Left lung (tissue), 14 donors: ENCODE measurements at places on chromosomes 2 and 18. TPM values are rescaled to one million over a fixed set of nuclear protein-coding genes. Genes with fewer than 3 reads are reported as not detected.

DNA sequence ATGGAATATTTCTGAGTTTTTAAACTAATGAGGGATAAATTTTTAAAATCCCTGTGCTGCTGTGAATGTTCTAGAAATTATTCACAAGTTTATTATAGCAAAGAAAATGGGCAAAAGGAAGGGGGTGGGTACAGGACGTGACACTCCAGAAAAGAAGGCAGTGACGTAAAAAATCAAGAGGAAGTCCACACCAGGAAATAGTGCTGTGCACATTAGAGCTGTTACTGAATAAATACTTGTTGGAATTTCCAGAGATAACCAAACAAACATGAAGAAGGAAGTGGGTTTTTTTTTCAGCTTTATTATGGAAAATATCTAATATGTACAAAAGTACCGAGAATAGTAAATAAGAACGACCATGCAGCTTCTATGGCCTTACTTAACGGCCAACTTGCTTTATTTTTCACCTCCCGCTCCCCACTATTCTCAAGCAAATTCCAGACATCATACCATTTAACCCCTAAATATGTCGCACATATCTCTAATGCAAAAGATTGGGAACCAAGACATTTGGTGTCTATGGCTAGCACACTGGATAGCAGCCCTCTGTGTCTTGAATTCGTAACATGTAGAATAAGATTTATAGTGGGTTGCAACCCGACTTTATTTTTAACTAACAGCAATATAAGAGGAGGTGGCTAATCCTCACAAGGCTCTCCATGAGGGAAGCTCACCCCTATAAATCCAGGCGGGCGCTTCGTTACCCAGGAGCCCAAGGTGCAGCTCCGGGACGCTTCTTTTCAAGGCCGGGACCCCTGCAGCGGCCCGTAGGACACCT lies 580 bp upstream of the NDUFV2 start:
- no peak for DNase-seq

DNA sequence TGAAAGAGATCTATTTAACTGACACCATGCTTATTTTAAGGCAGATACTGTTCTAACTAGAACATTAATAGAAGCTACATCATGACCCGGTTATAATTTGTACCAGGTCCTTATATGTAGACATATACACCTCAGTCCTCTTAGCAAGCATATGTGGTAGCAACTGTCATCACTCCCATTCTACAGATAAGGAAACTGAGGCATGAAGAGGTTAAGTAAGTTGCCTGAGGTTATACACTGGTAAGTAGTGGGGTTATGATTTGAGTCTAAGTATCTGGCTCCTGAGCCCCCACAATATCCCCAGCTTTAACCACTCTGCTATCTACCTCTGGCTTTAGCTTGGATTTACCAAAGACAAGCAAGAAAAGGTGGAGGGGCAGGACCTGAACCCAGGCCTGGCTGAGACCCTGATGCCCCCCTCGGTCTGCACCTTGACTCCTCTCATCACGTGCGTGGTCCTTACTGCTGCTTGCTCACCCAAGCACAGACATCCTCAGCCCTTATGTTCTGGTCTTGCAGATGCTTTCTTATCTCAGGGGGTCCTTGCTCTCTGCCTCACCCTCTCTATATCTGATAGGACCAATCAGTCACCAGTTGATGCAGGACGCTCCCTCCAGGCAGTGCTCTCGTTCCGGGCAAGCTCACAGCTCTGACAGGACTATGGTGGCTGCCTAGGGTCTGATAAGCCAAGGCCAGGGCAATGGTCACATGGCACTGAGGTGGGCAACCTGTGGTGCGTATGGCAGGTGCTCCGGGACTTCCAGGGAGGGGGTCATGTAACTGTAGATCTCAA lies 4.0 kb downstream of the DYSF start:
- DNase-seq: no peak

- no peak for DNase-seq
Observed at GRCh38 chr2:70746094-70746974, 21.7 kb downstream of the ADD2 start.

GRCh38 chr18:69580107-69580506 lies 179.4 kb downstream of the DOK6 start:
- no peak for DNase-seq

GRCh38 chr2:172342078-172342477 lies 85.3 kb upstream of the ITGA6 start:
- no peak for DNase-seq

Gene MC4R
- 0.17 TPM for total RNA-seq
